ENCODE measurements at places on chromosomes 1 and 21.
A peak's percentile ranks its signal among the peaks of the same experiment; 100 is the strongest.

DNA sequence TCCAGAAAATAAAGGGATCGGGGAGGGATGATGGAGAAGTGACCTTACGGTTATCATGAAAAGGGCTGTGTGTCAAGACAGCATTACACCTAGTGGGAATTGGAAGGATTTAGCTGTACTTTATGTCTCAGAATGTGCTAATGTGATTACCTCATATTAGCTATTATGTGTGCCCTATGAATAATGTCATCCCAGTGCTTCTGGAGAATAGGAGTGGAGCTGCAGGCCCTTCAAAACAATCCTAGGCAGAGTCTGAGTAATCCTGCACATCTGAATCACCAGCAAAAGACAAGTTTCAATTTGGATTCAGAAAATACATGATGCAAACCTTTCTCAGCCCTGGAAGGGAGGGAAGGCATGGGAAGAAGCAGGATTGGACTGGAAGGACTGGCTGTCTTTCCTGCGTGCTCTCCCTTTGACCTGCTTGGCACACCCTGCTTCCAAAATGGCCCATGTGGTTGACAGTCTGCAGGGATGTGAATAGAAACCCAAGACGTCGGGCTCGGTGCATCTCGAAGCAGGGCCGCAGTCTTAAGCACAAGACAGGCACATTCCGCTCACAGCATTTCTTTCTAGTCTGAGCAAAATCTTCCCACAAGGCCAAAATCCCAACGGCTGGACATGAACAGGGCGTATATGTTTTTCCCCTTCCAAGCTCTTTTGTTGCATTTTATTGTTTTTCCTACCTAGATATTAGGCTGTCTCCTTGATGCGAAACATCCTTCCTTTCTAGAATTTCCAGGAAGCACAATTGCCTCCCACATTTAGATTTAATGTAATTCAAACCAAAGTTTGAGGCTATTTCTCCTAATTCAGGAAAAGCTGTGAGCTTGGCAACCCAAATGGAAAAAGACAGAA is 54.3 kb upstream of the TARBP1 start:
- DNase-seq = no peak

- DNase-seq = peak; percentile 84
Measured at GRCh38 chr1:68232289-68233148, at the start of gene WLS. WLS (minus strand) TSS chr1:68232523; CDS start chr1:68232299, 224 bp downstream.

DNA sequence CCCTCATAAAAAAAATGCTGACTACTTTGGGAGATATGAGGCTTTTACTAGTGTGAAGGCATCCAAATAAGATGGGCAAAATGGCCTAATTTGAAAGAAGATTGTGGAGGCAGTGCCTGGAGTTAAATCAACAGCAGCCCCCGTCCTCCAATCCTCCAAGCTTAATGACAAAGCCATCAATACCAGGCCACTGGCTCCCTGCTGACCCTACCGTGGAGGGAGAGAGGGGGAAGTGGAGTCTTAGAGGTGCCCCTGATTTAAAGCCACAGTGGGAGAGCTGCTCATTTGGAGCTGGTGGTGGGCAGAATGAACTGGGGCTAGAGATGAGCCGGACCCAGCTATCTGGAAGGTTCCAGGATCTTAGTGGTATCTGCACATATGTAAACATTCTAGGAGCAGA is 24.3 kb upstream of the KNCN start:
- DNase-seq = no peak

DNA sequence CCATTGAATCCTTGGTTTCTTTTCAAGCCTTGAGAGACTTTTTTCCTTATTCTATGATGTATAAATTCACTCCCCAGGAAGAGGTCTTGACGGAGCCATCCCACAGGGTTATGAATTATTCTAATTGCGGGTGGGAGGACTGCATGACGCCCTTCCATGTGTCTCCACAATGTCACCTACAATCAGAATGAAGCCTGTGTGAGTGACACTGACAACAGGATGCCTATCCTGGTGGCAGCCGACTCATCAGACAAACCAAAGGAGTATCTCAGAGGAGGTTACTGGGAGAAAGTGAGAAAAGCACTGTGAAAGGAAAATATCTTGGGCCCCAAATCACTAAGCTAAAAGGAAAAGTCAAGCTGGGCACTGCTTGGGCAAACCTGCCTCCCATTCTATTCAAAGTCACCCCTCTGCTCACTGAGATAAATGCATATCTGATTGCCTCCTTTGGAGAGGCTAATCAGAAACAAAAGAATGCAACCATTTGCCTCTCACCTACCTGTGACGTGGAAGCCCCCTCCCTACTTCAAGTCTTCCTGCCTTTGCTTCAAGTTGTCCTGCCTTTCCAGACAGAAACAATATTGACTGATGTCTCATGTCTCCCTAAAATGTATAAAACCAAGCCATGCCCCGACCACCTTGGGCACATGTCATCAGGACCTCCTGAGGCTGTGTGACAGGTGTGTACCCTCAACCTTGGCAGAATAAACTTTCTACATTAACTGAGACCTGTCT is 98.4 kb downstream of the SMYD2 start:
- no peak for DNase-seq

GRCh38 chr1:155001675-155002463 is 733 bp upstream of the ZBTB7B start:
- DNase-seq = peak; percentile 99

GRCh38 chr1:196355206-196355786 is 252.9 kb downstream of the KCNT2 start:
- DNase-seq = peak; percentile 3

- DNase-seq = no peak
Measured at GRCh38 chr1:184191181-184191621, 139.7 kb downstream of the TSEN15 start.

DNA sequence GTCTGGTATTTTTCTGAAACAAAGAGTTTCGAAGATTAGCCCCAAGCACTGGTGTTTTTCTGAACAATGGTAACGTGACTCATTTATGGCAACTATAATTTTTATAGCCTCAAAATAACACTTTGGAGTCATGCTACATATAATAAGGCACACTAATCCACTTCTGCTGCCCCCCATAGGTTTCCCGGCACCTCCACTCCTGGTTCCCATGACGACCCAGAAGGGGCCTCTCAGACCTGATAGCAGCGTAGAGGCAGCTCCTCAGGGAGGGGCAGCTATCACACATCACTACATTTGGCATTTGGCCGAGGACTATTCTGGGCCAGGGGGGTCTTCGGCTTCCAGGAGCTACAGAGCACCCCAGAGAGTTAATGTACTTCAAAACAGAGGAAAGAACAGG is 23.3 kb downstream of the CAPN8 start:
- no peak for DNase-seq

DNA sequence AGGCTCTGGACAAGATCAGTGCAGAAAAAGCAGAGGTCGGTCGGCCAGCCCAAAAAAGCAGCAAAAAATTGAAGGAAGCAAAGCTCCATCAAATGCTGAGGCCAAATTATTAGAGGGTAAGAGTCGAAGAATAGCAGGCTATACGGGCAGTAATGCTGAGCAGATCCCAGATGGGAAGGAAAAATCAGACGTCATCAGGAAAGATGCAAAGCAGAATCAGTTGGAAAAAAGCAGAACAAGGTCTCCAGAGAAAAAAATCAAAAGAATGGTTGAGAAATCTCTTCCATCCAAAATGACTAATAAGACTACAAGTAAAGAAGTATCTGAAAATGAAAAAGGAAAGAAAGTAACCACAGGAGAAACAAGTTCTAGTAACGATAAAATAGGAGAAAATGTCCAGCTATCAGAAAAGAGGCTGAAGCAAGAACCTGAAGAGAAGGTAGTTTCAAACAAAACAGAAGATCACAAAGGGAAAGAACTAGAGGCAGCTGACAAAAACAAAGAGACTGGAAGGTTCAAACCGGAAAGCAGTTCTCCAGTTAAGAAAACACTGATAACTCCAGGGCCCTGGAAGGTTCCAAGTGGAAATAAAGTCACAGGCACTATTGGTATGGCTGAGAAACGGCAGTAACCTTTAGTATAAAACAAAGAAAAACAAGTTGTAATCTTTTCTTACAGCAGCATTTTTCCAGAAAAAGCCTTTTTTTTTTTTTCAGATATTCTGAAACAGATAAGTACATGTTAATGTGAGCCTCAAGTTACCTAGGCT is 75.7 kb downstream of the PHTF1 start:
- no peak for DNase-seq

DNA sequence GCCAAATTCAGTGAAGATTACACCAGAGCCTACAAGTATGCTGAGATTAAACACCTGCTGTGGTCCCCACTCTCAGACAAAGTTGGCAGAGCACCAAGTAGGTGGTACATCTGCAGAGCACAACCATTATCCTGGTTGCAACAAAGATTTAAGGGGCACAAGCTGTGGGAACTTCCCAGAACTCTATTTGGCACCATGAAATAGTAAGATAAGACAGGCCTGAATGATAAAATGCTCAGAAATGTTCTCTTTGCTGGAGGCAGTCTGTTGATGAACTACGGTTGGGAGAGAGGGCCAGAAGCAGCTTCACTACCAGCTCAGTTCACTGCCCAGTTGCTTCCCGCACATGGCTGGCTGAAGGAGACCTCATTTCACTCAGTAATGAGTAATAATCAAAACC is 19.9 kb downstream of the RPL5 start:
- DNase-seq = no peak

DNA sequence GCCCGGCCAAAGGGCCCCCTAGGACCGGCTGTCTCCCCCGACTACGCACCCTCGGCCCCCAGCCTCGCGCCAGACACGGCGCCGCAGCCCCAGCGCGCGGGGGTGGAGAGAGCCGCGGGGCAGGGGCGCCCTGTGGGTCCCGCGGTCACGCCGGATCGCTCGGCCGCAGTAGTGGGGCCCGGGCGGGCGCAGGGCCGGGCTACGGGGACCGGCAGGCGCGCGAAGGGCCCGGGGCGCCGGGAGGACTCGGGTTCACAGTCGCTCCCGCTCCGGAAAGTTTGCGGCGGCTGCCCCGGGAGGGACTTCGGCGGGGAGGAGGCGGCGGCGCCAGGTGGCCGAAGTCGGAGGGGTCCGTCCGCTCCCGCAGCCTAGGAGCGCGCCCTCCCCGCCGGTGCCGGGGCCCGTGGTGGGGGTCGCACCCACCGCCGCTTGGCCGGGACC is 7.1 kb upstream of the ZNF669 start:
- no peak for DNase-seq
